Tongue (tissue), 3 donors: ENCODE measurements at places on chromosomes 13 and 19.
A peak's percentile ranks its signal among the peaks of the same experiment; 100 is the strongest.

DNA sequence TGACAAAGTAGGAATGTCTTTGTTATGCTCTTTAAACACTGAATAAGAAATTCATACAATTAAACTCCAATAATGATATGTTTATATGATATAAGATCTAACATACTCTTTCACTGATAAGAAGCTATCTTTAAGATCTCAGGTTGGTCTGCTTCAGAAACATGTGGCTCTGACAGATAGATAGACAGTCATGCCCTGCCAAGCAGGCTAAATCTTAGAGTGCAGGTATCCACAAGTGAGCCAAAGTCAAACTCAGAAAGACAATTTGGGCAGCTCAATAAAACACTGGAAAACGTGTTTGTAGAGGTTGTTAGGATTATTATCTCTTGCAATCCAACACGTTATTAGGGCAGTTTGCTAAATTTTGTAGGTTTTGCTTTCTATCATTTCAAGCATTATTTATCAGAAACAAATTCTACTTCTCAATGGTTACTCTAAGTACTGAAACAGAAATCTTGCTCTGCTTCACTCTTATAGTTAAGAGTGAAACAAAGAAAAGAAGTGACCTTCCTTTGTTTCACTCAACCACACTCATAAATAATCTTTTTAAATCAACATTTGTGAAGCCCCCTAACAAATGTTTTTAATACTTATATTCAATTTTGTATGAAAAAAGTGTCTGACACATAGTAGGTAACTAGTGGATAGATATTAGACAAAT is 1255.6 kb downstream of the DIAPH3 start:
- no peak for DNase-seq

GRCh38 chr13:54248306-54248705 is 1219.7 kb downstream of the OLFM4 start:
- DNase-seq, result no peak

- no peak for DNase-seq
Observed at GRCh38 chr13:99322297-99323103, 15.3 kb upstream of the GPR183 start.

DNA sequence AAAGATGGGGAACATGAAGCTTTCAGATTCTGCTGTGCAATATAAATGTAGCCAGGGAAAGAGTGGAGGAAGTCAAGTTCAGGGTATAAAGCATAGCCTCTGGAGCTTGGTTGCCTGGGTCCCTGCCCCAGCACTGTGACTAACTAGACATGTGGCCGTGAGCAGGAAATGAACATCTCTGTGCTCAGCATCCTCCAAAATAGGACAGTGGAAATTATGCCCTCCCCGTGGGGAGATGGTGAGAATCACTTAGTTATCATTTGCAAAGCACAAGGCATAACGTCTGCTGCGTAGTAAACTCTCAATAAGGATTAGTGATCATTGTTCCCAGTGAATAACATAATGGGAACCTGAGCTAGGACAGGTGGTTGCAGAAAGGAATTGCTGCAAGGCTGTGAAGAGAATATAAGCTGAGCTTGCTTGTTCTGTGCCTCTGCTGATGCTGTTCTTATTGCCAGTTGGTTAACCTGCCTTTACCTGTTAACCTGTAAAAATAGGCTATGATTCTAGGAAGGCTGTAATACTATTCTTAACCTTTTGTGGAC is 441.0 kb downstream of the COG6 start:
- no peak for DNase-seq

- DNase-seq, result no peak
Observed at GRCh38 chr13:104385404-104385803, 1319.2 kb upstream of the SLC10A2 start.

DNA sequence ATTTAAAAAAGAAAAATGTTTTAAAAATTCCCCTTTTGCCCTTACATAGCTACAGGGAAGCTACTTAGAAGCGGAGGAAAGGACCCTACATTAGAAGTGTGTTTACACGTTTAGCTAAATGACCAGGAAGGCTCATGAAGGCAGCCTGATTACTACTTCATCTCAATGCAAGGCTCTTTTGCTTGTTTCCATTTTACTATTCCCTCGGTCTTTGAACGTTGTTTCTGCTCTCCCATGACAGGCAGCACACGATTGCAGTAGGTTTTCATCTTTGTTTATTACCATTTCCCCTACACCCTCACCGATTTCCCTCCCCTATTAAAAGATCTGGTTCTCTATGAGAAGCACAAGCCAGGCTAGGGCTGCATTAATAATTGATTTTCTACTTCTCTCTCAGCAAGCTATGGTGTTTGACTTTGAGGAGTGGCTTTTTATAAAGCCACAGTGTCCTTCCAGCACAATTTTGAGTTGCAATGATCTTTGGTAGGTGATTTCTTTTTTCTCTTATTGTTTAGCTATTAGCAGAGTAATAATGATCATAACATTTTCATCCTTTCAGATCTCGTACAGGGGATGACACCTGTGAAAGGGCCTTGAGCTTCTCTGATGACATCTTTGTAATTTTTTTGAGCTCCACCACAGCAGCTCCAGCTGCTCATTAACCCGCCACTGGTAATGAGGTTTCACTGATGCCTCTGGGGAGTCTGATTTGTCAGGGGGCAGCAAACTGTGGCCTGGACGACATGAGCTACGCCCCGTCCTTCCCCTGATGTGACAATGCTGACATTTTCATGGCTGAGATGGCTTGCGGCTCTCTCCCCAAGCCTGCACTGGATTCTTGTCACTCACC is 670.3 kb downstream of the UQCRFS1 start:
- DNase-seq, result no peak

- DNase-seq, result no peak
Observed at GRCh38 chr19:19338082-19338481, 17.5 kb downstream of the MAU2 start.

GRCh38 chr19:374886-375235 is 30.3 kb upstream of the MIER2 start:
- DNase-seq, result no peak

DNA sequence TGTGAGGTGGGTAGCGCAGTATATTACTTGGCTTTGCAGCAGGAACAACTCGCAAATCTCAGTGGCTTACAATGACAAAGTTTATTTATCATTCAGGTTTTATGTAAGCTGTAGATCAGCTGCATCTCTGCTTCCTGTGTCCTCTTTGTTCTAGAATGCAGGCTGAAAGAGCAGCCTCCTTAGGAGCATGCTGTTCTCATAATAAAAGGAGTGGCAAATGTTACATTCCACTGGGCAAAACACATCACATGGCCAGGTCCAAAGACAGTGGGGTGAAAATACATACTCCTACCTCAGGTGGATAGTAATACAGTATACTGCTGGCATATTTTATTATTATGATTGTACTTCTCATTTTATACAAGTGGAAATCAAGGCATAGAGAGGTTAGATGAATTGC is 1.2 kb upstream of the CSNK1A1L start:
- DNase-seq, result no peak

GRCh38 chr19:5793188-5793587 is 2.2 kb upstream of the DUS3L start:
- DNase-seq, result no peak

DNA sequence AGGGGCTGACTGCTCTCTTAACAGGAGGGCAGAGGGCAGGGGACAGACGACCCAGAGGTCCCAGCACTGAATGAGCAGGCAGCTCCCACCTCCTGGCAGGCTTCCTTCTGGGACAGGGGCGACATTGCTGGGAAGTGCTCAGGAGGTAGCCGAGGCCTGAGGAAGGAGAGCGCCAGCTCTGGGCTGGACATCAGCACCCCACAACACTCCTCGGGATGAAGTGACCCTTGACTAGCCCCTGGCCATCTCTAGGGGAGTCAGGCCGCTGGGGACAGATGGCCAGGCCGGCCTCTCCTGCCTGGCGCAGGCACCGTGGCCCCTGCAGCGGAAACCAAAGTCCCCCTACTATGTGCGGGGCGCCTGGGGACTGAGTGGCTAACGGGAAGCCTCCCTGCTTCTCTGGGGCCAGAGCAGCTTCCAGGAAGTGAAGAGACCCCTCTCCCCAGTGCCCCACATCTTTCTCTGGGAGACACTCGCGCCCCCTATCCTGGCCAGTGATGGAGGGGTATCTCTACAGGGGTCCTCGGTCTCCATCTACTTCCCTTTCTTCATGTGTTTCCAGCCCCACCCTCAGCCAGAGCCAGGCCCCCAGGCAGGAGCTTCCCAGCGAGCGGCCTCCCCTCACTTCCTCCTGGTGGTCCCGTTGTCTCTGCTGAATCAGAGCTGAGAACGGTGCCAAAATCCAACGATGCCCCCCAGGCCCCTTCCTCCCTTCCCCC is 10.1 kb downstream of the PRR36 start:
- no peak for DNase-seq

- DNase-seq, result no peak
Observed at GRCh38 chr19:12943437-12944044, 2.1 kb upstream of the RAD23A start.

DNA sequence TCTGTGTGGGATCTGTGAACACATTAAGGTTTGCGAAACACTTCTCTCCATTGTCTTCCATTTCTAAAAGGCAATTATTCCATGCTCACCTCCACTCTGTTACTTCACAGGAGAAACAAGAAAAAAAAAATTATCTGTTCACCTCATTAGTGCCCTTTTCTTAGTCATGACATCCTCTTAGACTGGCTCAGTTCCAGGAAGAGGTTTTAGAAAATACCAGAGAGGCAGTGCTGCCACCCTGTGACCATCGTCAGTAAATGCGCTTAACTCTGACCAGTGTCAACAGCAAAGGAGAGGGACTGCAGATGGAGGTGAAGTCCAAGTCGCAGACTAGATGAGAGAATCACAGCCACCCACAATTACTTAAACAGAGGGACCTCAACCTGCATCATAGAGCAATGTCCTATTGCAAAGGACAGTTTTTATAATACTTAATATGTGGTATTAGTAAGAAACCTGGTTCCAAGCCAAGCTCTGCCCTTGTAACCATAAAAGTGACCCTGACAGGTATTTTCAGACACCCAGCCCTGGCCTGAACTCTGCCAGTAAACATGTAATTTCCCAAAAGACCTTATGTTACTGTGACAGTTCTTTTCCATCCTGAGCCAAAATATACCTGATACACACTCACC is 19.4 kb downstream of the CEACAM21 start:
- peak; percentile 68 for DNase-seq

- peak; percentile 30 for DNase-seq
Observed at GRCh38 chr19:27966390-27966816, 1246.5 kb downstream of the UQCRFS1 start.

GRCh38 chr13:66547685-66548084 is 682.5 kb downstream of the PCDH9 start:
- no peak for DNase-seq

DNA sequence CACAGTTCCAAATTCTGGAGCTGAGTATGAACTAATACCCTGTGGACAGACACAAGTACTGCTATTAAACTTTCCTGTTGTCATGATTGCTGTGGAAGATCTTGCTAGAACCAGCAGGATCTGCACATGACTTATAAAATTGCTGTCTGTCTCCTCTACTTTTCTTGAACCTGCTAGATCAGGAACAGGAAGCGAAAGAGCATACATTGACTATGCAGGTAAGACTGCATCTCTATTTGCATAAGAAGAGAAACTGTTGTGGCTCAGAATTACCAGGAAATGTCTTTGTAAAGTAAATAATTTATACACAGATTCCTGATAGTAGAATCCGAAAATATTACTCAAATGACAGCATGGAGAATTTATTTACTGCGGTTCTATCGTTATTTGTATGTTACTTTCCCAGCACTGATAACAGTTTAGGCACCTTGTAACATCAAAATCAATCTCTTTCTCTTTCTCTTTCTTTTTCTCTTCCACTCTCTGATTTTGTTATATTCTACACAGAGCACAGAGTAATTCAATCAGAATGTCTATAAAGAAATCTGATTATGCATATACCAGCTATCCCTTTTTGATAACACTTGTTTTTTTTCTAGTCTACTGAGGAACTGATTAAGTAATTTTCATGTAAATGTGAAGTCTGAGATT is 226.5 kb downstream of the MYO16 start:
- no peak for DNase-seq

DNA sequence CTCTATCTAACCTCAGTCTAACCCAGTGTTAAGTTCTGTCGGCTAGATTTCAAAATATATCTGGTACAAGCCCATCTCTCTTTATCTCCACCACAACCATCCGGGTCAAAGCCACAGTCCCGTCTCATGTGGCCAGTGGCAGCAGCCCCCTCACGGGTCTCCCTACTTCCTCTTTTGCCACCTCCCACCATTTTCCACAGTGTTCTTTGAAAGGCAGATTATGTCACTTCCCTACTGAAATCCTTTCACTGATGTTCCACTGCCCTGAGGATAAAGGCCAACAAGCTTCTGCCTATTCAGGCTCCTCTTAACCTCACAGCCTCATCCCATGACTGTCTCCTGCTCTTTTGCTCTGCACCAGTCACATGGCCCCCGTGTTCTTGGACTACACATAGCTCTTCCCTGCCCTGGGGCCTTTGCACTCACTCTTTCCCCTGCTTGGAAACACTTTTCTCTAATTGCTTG is 117.2 kb downstream of the UBL3 start:
- no peak for DNase-seq

- no peak for DNase-seq
Observed at GRCh38 chr19:43444531-43445287, 20.7 kb downstream of the LYPD3 start.
